ENCODE measurements at places on chromosomes 2 and 18. TPM values are rescaled to one million over a fixed set of nuclear protein-coding genes. Genes with fewer than 3 reads are reported as not detected.

FEZ2 gene
- 90.5 TPM for total RNA-seq

GAL3ST2 gene
- total RNA-seq: not detected

FOXD4L1 gene
- not detected for total RNA-seq

MAP2 gene
- 23.2 TPM for total RNA-seq

MROH2A gene
- not detected for total RNA-seq

PARD6G gene
- total RNA-seq: 2.0 TPM

CCL20 gene
- 0.98 TPM for total RNA-seq

CCBE1 gene
- 3.3 TPM for total RNA-seq

DAW1 gene
- total RNA-seq: 3.3 TPM

Measured in vein endothelial cell (primary cell).